ENCODE measurements at places on chromosomes 6 and 20.

DNA sequence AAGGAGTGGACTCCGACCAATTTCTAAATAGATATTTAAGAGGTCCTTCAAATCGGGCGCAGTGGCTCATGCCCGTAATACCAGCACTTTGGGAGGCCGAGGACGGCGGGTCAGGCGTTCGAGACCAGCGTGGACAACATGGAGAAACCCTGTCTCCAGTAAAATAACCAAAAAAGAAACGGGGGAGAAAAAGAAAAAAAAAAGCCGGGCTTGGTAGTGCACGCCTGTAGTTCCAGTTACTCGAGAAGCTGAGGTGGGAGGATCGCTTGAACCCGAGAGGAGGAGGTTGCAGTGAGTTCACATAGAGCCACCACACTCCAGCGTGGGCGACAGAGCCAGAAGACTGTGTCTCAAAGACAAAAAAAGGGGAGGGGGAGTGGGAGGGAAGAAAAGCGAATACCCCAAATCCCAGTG lies 53.3 kb upstream of the HFE start:
- H3K4me1 ChIP-seq, result peaks cover 3% of the 10 kb centered on the region
- peak overlapping the region; percentile 58 for H3K4me3 ChIP-seq
- H3K36me3 ChIP-seq, result no peaks in the 10 kb centered on the region
- no peaks in the 10 kb centered on the region for H3K27me3 ChIP-seq

DNA sequence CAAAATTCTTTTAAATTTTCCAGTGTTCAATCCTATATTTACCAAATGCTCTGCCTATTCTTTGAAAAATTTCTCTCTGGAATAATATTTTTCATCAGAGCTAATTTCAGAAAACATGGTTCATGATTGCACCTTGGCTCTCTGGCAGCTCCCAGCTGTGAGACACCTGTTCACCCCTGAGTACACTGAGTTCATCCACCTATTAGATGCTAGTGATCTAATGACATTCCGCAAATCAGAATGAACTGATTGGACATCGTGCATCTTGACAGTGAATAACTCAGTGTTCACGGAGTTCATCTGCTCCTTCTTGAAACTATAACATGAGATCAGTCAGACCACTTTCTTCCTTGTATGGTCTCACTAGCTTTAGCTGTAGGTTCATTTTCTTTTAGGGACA lies 3.9 kb upstream of the SHPRH start:
- no peaks in the 10 kb centered on the region for H3K4me1 ChIP-seq
- H3K27ac ChIP-seq, result no peak overlapping the region
- DNase-seq, result no peak
- no peaks in the 10 kb centered on the region for H3K27me3 ChIP-seq
- no peaks in the 10 kb centered on the region for H3K36me3 ChIP-seq
- H3K4me3 ChIP-seq, result no peak overlapping the region

DNA sequence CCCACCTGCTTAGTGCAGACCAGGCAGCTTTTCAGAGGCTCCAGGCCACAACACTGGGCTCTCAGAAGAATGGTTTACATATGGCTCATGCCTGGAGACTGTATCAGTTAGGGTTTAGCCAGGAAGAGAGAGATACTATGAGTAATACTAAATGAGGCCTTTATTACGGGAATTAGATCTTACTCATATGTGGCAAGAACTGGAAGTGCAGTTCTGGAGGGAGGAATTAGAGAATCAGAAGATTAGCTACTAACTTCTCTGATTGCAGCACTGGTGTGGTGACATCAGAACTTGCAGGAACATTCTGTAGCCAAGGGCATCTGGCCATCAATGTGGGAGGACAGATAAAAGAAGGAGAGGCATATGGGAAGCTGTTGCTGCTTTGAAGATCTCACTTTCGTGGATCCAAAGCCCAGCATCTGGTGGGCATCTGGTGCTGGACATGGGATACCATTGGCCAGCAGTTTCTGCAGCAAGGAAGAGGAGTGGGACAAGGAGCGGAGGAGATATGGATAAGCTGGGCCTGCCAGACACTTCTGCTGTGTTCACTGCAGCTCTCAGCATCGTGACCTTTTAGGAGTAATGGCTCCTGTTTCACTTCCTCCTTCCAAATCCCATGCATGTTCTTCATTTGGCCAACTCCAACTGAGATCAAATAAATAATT lies 248.5 kb downstream of the BTBD3 start:
- H3K4me1 ChIP-seq, result no peaks in the 10 kb centered on the region
- no peak for DNase-seq
- H3K36me3 ChIP-seq, result no peaks in the 10 kb centered on the region
- no peak overlapping the region for H3K27ac ChIP-seq

DNA sequence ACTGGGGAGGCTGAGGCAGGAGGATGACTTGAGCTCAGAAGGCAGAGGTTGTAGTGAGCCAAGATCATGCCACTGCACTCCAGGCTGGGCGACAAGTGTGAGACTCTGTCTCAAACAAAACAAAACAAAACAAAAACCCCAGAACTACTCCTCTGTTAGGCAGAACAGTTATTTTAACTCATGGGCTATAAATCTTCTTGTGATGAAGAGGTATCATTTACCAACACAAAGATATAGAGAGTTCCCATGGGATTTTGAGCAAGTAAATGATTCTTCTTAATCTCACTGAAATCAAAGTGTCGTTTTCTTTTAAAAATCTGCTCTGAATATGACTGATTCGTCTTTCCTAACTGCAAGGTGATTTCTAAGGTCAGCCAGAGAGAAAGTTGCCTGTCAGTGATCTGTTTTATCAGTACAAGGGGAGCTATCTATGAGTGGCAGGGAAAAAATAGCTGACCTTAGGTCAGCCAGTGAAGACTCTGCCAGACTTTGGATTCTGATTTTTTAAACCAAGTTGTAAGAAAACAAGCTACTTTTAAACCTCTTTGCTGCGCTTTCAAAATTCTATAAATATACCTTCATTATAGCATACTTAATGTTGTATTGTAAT lies 3.8 kb upstream of the DSP start:
- H3K4me3 ChIP-seq, result no peak overlapping the region
- DNase-seq, result no peak
- no peaks in the 10 kb centered on the region for H3K36me3 ChIP-seq

- no peak for DNase-seq
- H3K4me3 ChIP-seq, result no peak overlapping the region
- H3K4me1 ChIP-seq, result no peaks in the 10 kb centered on the region
- no peaks in the 10 kb centered on the region for H3K27me3 ChIP-seq
Observed at GRCh38 chr20:12989586-12990115, 19.1 kb upstream of the SPTLC3 start.

DNA sequence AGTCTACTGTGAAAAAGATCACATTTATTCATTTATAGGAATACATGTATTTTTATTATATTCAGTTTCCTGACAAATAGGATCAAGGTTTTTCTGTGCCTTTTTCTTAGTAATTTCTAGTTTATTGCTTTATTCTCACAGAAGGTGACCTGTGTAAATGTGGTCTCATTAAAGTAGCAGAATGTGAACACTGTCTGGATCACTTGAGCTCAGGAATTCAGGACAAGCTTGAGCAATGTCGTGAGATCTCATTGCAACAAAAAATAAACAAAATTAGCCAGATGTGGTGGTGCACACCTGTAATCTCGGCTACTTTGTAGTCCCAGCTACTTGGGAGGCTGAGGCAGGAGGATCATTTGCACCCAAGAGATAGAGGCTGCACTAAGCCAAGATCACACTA lies 516.7 kb downstream of the CDKAL1 start:
- H3K27ac ChIP-seq, result no peak overlapping the region
- DNase-seq, result no peak
- H3K27me3 ChIP-seq, result no peaks in the 10 kb centered on the region

DNA sequence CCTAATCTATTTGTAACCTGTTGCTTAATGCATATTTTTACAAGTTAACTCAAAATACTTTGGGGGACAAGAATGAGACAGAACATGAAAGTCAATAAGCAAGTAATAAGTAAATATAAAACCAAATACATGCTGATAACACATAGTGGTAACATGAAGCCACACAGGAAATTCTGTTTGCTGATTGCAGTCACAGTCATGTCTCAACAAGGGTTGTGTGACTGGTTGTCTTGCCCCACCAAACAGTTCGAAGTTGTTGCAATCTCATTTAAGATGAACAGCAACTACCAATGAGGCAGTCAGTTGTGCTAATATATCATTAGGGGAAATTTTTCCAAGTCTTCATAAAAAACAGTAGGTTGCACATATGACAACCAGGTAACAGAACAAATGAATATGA lies 14.5 kb downstream of the CD24 start:
- no peak for DNase-seq
- H3K27ac ChIP-seq, result no peak overlapping the region
- H3K36me3 ChIP-seq, result no peaks in the 10 kb centered on the region
- no peaks in the 10 kb centered on the region for H3K4me1 ChIP-seq
- no peak overlapping the region for H3K4me3 ChIP-seq
- H3K27me3 ChIP-seq, result no peaks in the 10 kb centered on the region
